ENCODE measurements at places on chromosomes 3 and 15. TPM values are rescaled to one million over a fixed set of nuclear protein-coding genes. Genes with fewer than 3 reads are reported as not detected.

- no peak for DNase-seq
Measured at GRCh38 chr3:66393333-66394005, 107.4 kb downstream of the LRIG1 start.

DNA sequence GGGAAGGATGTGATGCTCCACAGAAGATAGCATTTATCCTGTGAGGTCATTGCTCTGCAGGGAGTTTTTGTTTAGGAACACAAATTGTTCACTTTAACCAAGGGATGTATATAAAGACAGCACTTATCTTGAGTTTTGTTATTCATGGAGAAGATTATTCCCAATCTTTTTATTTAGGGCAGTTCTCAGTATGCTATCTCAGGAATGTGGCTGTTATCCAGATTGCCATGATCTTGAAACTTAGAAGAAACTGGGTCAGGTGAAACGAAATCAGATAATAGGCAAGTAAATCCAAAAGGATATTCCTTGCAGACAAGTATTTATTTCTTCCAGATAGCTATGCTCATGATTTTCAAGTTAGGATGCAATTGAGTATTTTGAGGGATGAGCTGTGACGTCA lies 19.3 kb upstream of the TMEM42 start:
- no peak for DNase-seq

- no peak for DNase-seq
Measured at GRCh38 chr15:25385986-25386385, 52.8 kb downstream of the UBE3A start.

- no peak for DNase-seq
Measured at GRCh38 chr3:191068946-191069813, 129.9 kb upstream of the OSTN start.

DNA sequence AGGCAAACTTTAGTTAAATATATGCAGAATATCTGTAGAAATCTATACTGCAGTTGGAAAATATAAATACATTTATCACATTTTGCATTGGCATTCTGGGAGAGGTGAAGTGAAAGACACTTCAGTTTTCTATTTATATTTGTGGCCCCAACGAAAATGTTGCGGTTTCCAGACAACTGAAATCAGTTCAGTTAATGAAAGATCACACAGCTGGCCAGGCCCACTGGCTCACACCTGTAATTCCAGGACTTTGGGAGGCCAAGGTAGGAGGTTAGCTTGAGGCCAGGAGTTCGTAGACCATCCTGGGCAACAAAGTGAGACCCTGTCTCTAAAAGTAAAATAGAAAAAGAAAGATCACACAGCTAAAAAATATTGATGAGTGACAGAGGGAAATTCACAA lies 11.9 kb upstream of the CLASP2 start:
- DNase-seq: no peak

The RFT1 gene
- polyA plus RNA-seq: 11.5 TPM

- no peak for DNase-seq
Measured at GRCh38 chr15:90405055-90405607, 17.1 kb downstream of the IQGAP1 start.

- no peak for DNase-seq
Measured at GRCh38 chr3:55675478-55675877, 188.4 kb upstream of the WNT5A start.

GRCh38 chr3:44862226-44862637 lies 520 bp downstream of the TMEM42 start:
- DNase-seq: no peak

DNA sequence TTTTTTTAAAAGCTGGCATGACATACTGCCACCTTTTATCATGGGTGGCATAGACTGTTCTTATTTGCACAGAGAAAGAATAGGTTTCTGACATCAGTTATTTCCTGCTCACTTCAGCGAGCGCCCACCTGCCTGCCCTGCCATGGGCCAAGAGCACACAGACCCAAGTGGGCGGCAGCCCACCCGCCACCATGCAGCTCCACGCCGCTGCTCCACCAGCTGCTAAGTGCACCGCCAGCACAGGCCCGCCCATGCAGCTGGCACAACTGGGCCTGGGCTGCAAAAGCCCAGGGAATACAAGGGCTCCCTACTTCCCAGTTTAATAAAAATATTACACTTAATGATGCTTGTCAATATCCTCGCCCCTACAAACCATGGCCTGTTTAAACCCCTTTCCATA lies 15.4 kb downstream of the ZNF148 start:
- no peak for DNase-seq

- no peak for DNase-seq
Measured at GRCh38 chr3:47971081-47971480, 45.1 kb downstream of the MAP4 start.

The BNC1 gene
- 0.04 TPM for polyA plus RNA-seq

All from urinary bladder (tissue), 4 donors.